ENCODE measurements at places on chromosomes 2 and 18.

GRCh38 chr2:159788253-159788652 is 9.8 kb downstream of the CD302 start:
- DNase-seq = no peak

DNA sequence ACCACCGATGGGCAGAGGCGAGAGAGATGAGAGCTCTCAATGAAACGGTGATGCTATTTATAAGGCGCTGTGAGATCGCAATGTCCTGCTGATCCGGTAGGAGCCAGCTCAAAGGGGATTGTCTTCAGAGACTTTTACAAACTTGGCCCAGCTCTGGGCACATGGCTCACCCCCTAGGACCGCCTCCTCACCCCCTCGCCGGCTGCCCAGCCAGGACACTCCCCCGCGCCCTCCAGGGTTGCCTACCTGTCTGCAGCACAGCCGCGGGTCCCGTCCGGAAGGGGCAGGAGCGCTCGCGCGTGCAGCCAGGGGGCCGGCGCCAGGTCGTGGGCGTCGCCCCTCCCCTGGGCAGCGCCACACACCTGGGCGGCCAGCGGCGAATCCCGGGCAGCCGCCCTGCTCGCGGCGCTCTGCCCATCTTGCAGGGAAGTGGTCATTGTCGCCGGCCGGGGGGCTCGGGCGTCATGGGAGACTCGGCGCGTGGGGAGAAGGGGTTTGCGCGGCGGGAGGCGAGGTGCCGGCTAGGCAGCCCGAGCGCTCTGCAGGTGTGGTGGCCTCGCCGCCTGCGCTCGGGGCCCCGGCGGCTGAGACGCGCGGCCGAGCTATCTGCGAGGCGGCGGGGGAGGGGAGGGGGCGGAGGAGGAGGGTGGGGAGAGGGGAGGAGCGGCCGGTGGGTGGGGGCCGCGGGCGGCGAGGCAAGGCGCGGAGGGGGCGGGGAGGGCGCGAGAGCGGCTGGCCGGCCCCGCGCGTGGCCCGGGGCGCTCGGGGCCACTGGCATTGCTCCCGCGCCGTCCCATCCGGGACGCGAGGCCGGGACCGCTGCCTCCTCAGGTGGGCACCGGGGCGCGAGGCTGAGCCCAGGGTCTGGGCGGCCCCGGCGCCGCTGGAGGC is at the start of gene GRB14:
GRB14 (minus strand) TSS at position 610 of the 891 bp plus-strand sequence; CDS start at position 437, 173 bp downstream.
- DNase-seq = no peak

GRCh38 chr2:222305516-222306392 is 7.0 kb upstream of the PAX3 start:
- DNase-seq = no peak

GRCh38 chr2:68659081-68659480 is 15.7 kb downstream of the PROKR1 start:
- no peak for DNase-seq

GRCh38 chr2:6562771-6563170 is 302.9 kb downstream of the CMPK2 start:
- no peak for DNase-seq

DNA sequence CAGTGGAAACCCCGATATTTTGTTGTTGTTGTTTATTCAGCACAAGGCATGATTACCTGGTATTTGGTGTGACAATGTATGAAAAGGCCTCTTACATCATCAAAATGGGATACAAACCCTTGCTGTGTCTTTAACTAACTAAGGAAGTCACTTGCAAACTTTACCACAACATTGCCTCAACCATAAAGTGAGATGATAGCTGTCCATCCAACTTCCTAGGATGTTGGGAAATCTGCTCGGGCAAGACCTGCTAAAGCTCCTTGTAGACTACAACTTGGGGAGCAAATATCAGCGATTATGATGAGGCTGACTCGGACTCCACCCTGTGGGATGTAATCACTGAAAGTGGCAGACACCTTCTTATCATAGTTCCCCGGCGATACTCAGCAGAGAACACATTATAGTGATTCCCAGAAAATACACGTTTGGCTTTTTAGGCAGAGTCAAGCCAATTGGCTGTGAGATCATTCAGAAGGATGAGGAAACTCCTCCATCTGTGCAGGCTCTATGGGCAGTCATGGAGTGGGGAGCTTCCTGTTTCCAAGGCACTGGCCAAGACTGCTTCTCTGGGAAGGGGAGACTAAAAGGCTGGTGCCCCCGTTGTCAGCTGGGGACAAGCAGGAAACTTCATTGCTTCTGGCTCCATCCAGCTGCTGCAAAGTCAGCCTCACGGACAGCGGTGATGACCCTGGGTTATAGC is 289.0 kb downstream of the RNF144A start:
- DNase-seq = no peak

- peak; percentile 15 for DNase-seq
Measured at GRCh38 chr18:5238371-5238976, 41.4 kb upstream of the AKAIN1 start.

GRCh38 chr2:120261387-120262006 is 8.8 kb downstream of the RALB start:
- DNase-seq = no peak

GRCh38 chr18:48168861-48169260 is 238.4 kb upstream of the SMAD2 start:
- no peak for DNase-seq

GRCh38 chr2:148930046-148930775 is 55.2 kb downstream of the KIF5C start:
- DNase-seq = no peak

DNA sequence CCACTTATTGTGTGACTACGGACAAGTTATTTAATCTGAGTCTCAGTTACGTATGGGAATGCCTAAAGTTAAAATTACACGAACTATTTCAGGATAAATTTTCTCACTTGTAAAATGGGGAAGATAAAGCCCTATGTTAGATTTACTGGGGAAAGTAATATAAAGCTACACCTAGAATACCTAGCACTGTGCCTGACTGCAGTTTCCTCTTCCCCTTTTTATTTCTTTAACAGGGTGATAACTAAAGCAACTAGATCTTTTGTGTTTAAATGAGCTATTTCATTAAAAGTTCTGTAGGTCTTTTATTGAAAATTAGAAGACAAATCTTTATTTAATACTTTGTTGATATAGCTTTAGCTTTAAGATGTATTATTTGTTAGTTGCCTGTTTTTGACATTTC is 5.0 kb downstream of the B3GNT2 start:
- no peak for DNase-seq

GRCh38 chr18:74326231-74326630 is 10.6 kb downstream of the C18orf63 start:
- DNase-seq = no peak

- no peak for DNase-seq
Measured at GRCh38 chr2:145076085-145076484, 556.2 kb upstream of the ZEB2 start.

DNA sequence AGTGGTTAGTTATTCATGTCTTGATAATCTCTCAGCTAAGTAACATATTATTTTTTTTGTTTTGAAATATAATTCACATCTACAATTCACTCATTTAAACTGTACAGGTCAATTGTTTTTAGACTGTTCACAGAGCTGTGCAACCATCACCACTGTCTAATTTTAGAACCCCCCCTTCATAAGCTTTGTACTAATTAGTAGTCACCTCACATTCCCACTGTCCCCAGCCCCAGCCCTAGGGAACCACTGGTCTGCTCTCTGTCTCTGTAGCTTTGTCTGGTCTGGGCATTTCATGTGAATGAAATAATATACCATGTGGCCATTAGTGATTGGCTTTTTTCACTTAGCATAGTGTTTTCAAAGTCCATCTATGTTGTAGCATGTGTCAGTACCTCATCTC is 55.3 kb downstream of the LCLAT1 start:
- no peak for DNase-seq

DNA sequence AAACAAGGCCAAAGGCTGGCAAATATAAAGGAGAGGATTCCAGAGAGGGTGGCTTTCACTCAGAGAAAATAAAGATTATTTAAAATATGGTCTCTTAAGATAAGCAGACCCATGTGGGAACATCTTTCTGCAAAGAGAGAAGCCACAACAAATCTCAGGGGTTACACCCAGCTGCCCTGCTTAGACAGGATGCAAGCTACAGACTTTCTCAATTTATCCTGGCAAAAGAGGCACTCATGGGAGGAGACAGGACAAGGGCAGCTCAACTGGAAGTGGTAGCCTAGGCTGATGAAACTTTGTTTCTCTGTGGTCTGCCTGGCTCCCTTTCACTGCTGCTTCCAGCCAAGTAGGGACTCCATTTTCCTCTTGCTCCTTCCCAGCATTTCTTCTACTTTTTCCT is 25.9 kb upstream of the SULT1C4 start:
- no peak for DNase-seq

GRCh38 chr18:23539911-23540525 is 36.7 kb downstream of the RMC1 start:
- DNase-seq = no peak

- no peak for DNase-seq
Measured at GRCh38 chr2:112005406-112006075, 49.5 kb upstream of the TMEM87B start.

DNA sequence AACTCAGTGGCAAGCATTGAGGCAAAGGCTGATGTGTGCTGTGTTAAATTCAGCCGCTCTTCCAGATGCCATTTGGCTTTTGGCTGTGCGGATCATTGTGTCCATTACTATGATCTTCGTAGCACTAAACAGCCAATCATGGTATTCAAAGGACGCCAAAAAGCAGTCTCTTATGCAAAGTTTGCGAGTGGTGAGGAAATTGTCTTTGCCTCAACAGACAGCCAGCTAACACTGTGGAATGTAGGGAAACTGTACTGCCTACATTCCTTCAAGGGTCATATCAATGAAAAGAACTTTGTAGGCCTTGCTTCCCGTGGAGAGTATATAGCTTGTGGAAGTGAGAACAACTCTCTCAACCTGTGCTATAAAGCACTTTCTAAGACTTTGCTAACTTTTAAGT is 195.5 kb upstream of the RAB12 start:
- no peak for DNase-seq

DNA sequence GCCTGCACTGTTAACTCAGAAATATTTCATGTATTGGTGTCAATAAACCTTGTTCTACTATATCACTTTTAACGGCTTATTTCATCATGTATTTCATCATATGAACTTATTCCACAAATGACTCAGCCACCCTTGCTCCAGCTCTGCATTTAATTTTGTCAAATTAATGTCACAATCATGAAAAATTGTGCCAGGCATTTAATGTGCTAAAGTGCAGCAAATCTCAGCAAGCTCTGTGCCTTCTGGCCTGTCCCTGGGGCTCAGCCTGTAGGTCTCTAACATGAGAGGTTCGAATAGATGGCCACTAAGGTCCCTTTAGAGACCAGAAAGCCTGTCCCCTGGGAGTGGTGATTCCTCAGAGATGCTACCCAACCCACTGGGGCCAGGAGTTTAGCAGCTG is 28.6 kb downstream of the BOD1L2 start:
- DNase-seq = no peak

GRCh38 chr2:106159866-106160785 is 34.0 kb downstream of the UXS1 start:
- peak; percentile 53 for DNase-seq

Measured in stimulated activated CD4-positive, alpha-beta T cell treated with anti-CD3 and anti-CD28 coated beads, TNF-alpha, amount 100 ng/mL, for 4 hours (primary cell).